ENCODE measurements at places on chromosomes 5 and 9. TPM values are rescaled to one million over a fixed set of nuclear protein-coding genes. Genes with fewer than 3 reads are reported as not detected.

DNA sequence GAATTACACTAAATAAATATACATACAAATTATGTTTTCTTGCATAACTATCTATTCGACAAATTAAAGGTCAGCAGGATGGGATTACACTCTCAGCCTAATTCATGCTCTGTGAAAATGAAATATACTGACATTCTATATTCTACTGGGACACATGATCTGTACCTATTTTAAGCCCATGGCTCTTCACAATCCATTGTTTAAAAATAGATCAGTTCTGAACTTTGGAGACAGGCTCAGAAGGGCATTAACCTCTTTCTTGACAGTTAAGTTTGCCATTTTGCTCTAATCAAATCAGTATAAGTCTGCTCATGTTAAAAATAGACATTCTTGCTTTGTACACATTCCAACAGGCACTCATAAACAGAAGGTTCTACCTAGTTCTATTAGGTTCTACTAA lies 361.2 kb downstream of the HCN1 start:
- no peaks in the 10 kb centered on the region for H3K36me3 ChIP-seq
- H3K4me3 ChIP-seq = no peak overlapping the region
- no peak overlapping the region for H3K27ac ChIP-seq
- no peak for DNase-seq
- no peaks in the 10 kb centered on the region for H3K27me3 ChIP-seq

Gene SLC22A4
- 5.4 TPM for total RNA-seq

Gene SNCAIP
- 35.9 TPM for total RNA-seq

Gene FOXI1
- total RNA-seq = not detected

Gene C5orf52
- not detected for total RNA-seq
